Spinal cord (tissue), 10 donors: ENCODE measurements at places on chromosomes 6 and 20. TPM values are rescaled to one million over a fixed set of nuclear protein-coding genes. Genes with fewer than 3 reads are reported as not detected.
A peak's percentile ranks its signal among the peaks of the same experiment; 100 is the strongest.

The TREM1 gene
- 1.3 TPM for total RNA-seq

GRCh38 chr6:25154034-25154596, 125.1 kb upstream of the CARMIL1 start:
- H3K27me3 ChIP-seq = no peaks in the 10 kb centered on the region
- no peaks in the 10 kb centered on the region for H3K36me3 ChIP-seq
- no peak for DNase-seq
- H3K4me3 ChIP-seq = no peak overlapping the region
- H3K4me1 ChIP-seq = no peaks in the 10 kb centered on the region

GRCh38 chr20:42747765-42748411, 441.8 kb downstream of the PTPRT start:
- H3K36me3 ChIP-seq = no peaks in the 10 kb centered on the region
- H3K4me1 ChIP-seq = no peaks in the 10 kb centered on the region
- no peaks in the 10 kb centered on the region for H3K27me3 ChIP-seq
- H3K4me3 ChIP-seq = no peak overlapping the region

DNA sequence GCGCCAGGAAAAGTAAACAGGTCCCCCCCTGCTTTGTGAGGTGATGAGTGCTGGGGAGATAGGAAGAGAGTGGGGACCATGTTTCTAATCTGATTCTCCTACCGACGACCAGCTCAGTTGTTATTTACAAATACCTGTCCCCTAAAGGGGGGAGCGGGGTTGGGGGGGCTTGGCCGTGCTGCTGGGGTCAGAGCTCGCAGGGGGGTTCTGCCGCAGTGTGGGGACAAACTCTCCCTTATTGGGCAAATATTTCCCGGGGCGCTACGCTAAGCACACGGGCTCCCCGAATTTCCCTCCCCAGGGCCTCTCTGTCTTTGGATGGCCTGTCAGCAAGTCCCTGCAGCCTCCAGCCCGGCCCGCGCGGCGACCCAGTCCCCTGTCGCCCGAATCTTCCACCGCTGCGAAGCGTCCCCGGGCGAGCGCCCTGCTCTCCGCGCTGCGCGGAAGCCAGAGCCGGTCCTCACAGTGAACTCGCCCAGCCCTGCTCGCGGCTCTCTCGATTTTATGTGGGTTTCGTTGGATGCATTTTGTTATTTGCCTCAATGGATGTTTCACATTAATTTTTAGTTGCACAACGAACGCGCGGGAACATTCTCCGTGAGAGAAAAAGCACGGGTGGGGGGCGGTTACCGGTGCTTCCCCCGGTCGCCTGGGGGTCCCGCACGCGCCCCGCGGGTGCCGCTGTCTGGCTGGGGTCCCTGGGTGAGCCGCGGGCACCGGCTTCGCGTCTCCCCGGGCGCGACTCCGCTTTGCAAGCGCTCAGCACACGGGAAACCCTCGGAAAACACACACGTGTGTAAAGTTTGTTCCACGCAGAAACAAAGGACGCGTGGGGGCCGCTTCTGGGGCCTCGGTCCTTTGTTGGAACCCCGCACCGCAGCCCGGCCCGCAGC, 1.5 kb upstream of the STX16 start:
- H3K4me3 ChIP-seq = peak overlapping the region; percentile 33
- DNase-seq = peak; percentile 55
- no peaks in the 10 kb centered on the region for H3K27me3 ChIP-seq
- H3K4me1 ChIP-seq = peaks cover 29% of the 10 kb centered on the region
- no peak overlapping the region for H3K27ac ChIP-seq

GRCh38 chr6:151379933-151380847, 11.2 kb downstream of the ZBTB2 start:
- H3K27ac ChIP-seq = no peak overlapping the region
- no peaks in the 10 kb centered on the region for H3K27me3 ChIP-seq
- no peak for DNase-seq
- peaks cover 9% of the 10 kb centered on the region for H3K4me1 ChIP-seq

The OR11A1 gene
- not detected for total RNA-seq

GRCh38 chr6:35496841-35497570, at the start of gene TEAD3:
TEAD3 (minus strand) TSS chr6:35497079.
- H3K27ac ChIP-seq = peak within 1 kb of the TSS; percentile 57
- peak within 1 kb of the TSS; percentile 57 for H3K4me3 ChIP-seq
- H3K27me3 ChIP-seq = peaks cover 24% of the 10 kb centered on the region
- H3K4me1 ChIP-seq = peaks cover 36% of the 10 kb centered on the region
- peaks cover 2% of the 10 kb centered on the region for H3K36me3 ChIP-seq

GRCh38 chr6:101395345-101395744, 1.8 kb downstream of the GRIK2 start:
- H3K4me1 ChIP-seq = peaks cover 30% of the 10 kb centered on the region
- H3K36me3 ChIP-seq = peaks cover 3% of the 10 kb centered on the region
- no peak for DNase-seq
- H3K4me3 ChIP-seq = peak overlapping the region; percentile 67

GRCh38 chr20:21503345-21503744, 10.5 kb downstream of the NKX2-2 start:
- no peak overlapping the region for H3K4me3 ChIP-seq
- H3K27ac ChIP-seq = no peak overlapping the region
- peaks cover 41% of the 10 kb centered on the region for H3K27me3 ChIP-seq

DNA sequence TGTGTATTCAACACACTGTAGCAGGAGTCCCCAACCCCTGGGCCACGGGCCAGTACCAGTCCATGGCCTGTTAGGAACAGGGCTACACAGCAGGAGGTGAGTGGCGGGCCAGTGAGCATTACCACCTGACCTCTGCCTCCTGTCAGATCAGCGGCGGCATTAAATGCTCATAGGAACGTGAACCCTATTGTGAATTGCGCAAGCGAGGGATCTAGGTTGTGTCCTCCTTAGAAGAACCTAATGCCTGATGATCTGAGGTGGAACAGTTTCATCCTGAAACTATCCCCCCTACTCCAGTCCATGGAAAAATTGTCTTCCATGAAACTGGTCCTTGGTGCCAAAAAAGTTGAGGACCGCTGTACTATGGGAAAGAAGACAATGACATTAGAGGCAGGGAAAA, 386.9 kb downstream of the PREX1 start:
- peaks cover 5% of the 10 kb centered on the region for H3K27me3 ChIP-seq
- H3K36me3 ChIP-seq = no peaks in the 10 kb centered on the region
- no peaks in the 10 kb centered on the region for H3K4me1 ChIP-seq

GRCh38 chr6:163019926-163020325, 292.2 kb downstream of the PACRG start:
- H3K36me3 ChIP-seq = no peaks in the 10 kb centered on the region
- no peak overlapping the region for H3K27ac ChIP-seq
- no peak overlapping the region for H3K4me3 ChIP-seq
- no peak for DNase-seq

DNA sequence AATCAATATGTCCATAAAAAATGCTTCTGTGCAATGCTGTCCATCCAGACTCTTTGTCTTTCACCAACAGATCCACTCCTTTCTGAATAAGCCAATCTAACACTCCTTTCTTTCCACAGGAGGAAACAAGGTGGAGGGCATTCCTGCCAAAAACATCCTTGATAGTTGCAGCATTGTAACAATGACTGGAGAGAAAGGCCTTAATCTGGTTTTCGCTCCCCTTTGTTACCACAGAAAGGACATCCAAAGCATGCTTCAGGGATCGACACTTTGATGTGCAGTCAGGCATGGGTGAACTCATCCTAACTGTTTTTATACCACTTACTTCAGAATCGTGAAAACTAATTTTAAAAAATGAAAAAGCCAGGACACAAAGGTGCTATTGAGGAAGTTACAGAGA, 7.4 kb downstream of the IBTK start:
- no peaks in the 10 kb centered on the region for H3K4me1 ChIP-seq
- no peak for DNase-seq
- no peaks in the 10 kb centered on the region for H3K27me3 ChIP-seq
- H3K4me3 ChIP-seq = no peak overlapping the region
- H3K27ac ChIP-seq = no peak overlapping the region

The RAET1L gene
- not detected for total RNA-seq
